ENCODE measurements at places on chromosomes 3 and 15.

DNA sequence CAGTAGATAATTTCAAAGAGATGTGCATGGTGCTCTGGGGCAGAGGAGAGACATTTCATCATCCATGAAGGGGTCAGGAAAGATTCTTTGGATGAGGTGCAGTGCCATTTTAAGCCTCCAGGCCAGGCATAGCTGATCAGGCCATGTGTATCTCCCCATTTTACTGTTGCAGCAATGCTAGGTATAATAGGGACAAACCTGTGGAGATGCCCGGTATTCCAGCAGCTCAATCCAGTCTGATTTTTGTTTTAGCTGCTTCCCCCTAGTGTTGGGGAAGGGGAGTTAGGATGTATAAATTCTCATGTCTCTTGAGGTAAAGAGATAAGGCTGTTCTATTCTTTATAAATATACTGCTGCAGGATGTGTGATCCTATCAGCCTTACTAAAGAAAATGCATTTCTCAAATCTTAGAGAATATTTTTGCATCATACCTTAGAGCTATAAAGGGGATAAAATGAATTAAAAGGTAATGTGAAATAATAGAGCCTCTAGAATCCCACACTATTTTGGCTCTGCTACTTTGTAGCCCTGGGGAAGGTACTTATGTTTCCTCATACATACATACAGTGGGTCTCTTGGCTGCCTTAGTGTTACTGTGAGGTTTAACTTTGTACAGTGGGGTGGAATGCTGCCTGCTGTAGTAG is 5.2 kb downstream of the CDV3 start:
- DNase-seq, result no peak

- no peak for DNase-seq
Observed at GRCh38 chr3:153137626-153138025, 24.4 kb upstream of the RAP2B start.

- DNase-seq, result no peak
Observed at GRCh38 chr3:101591071-101591470, 17.1 kb downstream of the PCNP start.

DNA sequence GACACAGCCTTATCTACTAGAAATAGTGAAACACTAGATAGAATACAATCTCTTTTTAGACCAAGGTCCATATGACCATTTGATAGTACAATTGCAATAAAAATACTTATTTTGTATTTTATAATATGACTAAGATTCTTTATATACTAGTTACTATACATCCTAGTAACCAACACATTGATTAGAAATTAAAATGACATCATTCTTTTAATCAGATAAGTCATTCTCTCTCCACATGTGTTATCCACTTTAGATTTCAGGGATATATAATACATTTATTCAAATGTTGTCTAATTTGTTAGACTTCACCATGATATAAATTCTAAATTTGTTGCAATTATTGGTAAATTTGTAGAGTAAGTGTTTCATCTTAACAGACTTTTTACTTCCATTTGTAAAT is 276.2 kb upstream of the DPH6 start:
- DNase-seq, result no peak

DNA sequence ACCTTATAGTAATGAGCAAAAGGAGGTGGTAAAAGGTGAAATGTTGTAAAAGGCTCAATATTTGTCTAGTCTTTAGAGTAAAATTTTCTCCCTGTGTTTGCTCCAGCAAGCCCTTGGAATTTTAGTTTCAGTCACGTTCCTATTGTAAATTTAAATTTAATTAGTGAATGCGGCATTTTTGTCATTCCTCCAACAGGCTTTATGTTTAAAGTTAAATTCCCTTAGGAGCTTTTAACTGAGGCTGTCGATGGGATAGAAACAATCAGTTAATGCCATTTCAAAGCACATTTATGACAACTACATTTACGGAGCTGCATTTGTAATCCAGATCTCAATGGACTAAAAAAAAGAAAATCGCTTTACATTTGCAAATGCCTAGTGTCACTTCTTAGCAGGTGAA is 868 bp upstream of the GADL1 start:
- no peak for DNase-seq

DNA sequence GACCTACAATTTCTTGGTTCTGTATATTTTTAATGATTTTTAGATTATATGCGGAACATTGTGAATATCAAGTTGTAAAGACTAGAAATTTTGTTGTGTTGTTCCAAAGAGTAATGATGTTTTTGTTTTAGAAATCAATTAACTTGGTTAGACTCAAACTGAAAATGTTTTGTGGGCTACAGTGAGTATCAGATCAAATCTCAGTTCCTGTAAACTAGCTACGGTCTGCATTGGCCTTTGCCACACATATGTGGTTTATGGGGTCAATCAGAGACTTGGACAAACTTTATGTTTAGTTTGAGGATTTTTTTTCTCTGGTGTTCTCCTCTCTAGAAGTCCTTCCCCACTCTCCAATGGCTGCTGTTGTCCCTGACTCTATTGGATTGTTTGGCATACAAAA is 308.0 kb upstream of the THRB start:
- no peak for DNase-seq

GRCh38 chr3:105614288-105615030 is 247.8 kb downstream of the ALCAM start:
- DNase-seq, result no peak

DNA sequence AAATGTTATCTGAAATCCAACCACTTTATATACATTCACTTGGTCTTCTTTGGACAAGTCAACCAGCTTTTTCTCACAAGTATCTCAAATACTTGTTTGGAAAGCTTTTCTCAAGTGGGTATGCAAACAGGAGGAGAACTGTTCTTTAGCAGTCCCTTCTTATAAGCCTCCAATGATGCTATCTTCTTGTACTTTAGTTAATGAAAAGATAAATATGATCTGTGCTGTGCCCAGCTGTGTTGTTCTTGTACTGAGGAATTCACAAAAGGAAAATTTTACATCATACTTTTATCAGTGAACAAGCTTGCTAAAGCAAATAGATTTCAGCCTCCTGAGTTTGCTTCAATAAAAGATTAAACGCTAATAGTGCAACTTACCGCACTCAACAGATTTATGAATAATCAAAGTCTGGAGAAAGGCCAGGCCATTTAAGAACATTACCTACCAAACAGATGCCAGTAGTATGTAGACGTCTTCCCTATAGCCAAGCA is 395.2 kb downstream of the MECOM start:
- no peak for DNase-seq

GRCh38 chr3:143855183-143855582 is 6.9 kb upstream of the SLC9A9 start:
- DNase-seq, result no peak

Measured in stimulated activated CD4-positive, alpha-beta T cell treated with anti-CD3 and anti-CD28 coated beads, Interleukin-1b, Interleukin-23, amount 100 ng/mL, for 24 hours (primary cell).